NCI-H2171 treated with DMSO at 0.1 percent for 48 hours (cell line): ENCODE measurements at places on chromosomes 7 and 10.

GRCh38 chr10:50361946-50362345, 110.6 kb upstream of the ASAH2 start:
- no peak for DNase-seq

- no peak for DNase-seq
These were observed 39.8 kb upstream of the POM121L12 start for GRCh38 chr7:52995676-52996075.

- DNase-seq: no peak
These were observed 23.4 kb upstream of the FAM170B start for GRCh38 chr10:49157229-49157628.

DNA sequence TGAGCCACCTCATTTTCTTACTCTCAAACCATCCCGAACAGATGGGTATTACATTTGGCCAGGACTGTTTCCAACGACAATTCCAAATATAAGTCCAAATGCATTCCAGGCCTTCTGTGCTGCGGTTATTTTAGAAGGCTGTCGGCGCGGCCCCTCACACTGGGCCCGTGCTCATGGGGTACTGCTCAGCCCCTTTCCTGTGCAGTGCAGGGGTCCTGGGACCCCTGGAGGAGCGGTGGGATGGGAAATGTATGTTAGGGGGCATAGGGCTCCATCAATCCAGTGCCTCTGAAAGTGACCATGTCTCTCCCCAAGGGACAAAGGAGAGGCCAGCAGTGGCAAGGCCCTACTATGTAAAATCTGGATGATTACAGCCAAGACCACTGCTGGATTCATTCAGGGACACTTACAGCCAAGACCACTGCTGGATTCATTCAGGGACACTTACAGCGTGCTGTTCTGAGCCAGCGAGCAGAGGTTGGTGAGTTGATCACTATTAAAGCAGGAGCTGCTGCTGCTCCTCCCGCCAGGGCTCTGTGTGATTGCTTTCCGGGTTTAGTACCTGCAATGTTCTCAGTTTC, 66.3 kb downstream of the CHST15 start:
- no peak for DNase-seq

- DNase-seq: no peak
These were observed 66.6 kb downstream of the MTPN start for GRCh38 chr7:135910393-135911036.

DNA sequence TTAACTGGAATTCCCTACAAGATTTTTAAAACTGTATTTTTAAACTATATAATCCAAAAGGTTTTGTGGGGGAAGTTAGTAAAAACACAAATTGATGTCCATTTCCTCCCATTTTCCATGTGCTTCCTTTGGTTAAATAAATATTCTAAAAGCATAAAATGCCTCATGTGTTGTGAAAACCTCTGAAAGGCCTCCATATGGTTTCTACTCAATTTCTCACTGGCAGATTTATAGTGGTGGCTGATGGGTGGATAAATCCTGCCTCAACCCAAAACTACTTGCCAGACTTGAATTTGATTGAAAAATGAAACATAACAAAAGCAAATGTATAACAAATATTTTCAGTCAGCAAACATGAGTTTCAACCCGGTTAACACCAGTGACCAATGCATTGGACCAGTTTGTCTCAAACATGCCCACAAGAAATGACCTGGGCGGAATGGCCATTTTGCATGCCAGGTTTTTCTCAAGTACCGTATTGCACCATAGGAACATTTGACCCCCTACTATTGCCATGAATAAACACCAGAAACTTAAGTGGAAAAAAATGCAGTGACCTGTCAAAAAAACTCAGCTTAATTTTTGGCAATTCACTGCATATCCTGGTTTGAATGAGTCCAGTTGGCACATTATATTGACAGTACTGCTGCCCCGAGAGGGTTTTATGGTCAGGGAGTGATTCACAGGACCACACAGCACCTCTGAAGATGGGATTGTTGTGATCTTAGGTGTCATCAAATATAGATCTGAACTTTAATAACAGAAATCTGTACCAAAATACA, 454.6 kb upstream of the ANKRD30A start:
- no peak for DNase-seq

DNA sequence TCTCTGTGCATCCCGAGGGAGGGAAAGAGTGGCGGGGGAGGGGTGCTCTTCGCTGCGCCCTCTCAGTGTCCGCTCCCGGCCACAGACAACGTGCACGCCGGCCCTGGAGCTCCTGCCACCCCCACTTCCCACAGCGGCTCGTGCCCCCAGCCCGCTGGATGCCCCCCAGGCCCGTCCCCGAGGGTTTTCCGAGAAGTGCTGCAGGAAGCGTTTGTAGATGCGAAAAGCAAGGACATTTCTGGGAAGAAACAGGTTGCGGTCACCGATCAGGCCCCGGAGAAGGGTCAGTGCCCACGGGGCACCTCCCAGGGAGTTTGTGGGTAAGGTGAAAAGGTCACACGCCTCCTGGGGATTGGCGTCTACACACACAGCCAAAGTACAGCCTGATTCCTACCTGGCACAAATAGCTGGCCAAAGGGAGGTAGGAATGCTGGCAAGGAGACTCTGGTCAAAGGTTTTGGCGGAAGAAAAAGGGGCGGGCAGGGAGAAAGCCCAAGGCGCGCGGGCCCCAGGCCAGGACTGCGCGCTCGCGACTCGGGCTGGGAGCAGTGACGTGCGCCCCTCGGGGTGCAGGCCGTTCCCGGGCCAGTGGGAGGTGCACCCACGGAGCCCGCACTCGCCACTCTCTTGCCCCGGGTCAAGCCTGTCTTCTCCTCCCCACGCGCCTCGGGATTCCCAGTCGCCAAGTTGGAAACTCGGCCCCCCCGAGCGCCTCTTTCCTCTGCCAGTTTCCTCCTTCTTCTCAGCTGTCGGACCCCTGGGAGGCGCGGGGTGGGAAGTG, 1.5 kb upstream of the NRP1 start:
- peak; percentile 5 for DNase-seq

DNA sequence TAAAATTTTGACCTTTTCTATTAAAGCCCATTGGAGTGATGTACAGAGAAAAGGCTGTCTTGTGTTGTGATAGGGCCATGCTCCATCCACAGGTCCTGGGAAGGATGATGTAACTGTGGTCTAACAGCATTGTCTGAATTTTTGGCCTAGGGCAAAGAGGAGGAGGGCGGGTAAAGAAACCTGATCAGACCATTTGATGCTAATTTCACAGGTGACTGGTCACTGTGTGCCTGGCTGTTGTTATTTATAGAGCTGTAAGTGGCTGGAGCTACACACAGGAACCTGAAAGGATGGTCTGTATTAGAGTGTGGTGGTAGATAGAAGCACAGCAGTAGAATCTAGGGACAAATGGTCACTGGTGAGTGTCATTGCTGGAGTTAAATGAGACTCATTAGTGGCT, 182.1 kb downstream of the AUTS2 start:
- peak; percentile 94 for DNase-seq

- no peak for DNase-seq
These were observed 50.8 kb downstream of the RBM20 start for GRCh38 chr10:110694820-110695538.

GRCh38 chr10:19169041-19169440, 120.4 kb downstream of the MALRD1 start:
- no peak for DNase-seq

DNA sequence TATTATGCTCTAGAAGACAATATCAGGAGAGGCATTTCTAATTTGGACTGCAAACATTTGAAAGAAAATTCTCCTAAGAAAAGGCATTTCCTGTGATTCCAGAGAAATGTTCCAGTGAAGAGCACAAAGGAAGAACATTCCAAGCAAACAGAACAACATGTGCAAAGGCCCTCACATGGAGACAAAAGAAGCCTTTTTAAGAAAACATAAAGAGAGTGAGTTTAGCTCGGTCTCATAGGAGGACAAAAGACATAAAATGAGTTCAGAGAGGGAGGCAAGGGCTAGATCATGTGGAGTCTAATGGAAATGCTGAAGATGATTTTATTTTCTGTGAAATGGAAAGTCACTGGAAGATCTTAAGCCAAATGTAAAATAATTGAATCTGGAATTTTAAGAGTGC, 269.8 kb upstream of the HGF start:
- no peak for DNase-seq

- DNase-seq: no peak
These were observed 51.9 kb downstream of the CFTR start for GRCh38 chr7:117531595-117532244.

DNA sequence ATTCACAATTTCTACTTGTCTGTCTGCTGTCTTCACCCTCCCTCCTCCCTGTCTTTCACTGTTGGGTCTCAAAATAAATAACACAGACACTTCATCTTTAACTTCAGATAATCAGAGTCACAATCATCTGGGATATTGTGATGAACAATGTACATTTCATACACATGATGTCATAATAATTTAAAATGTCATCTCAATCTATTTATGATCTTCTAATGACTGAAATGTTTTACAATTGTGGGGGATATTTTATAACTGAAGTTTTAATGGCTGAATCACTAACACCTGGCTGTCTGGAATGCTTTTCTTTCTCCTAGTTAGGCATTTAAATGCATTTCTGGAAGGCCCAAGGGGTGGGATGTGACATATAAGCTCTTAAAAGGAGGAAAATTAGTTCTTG, 859.8 kb downstream of the LRMDA start:
- DNase-seq: no peak

GRCh38 chr10:35251373-35252100, 84.8 kb upstream of the CCNY start:
- peak; percentile 50 for DNase-seq

DNA sequence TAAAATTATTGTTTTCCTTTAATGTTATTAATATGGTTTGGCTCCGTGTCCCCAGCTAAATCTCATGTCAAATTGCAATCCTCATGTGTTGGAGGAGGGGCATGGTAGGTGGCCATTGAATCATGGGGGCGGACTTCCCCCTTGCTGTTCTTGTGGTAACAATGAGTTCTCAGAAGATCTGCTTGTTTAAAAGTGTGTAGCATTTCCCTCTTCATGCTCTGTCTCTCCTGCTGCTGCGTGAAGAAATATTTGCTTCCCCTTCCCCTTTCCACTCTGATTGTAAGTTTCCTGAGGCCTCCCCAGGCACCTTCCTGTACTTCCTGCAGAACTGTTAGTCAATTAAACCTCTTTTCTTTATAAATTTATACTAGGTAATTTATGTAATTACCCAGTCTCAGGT, 27.5 kb downstream of the VIM start:
- DNase-seq: no peak

DNA sequence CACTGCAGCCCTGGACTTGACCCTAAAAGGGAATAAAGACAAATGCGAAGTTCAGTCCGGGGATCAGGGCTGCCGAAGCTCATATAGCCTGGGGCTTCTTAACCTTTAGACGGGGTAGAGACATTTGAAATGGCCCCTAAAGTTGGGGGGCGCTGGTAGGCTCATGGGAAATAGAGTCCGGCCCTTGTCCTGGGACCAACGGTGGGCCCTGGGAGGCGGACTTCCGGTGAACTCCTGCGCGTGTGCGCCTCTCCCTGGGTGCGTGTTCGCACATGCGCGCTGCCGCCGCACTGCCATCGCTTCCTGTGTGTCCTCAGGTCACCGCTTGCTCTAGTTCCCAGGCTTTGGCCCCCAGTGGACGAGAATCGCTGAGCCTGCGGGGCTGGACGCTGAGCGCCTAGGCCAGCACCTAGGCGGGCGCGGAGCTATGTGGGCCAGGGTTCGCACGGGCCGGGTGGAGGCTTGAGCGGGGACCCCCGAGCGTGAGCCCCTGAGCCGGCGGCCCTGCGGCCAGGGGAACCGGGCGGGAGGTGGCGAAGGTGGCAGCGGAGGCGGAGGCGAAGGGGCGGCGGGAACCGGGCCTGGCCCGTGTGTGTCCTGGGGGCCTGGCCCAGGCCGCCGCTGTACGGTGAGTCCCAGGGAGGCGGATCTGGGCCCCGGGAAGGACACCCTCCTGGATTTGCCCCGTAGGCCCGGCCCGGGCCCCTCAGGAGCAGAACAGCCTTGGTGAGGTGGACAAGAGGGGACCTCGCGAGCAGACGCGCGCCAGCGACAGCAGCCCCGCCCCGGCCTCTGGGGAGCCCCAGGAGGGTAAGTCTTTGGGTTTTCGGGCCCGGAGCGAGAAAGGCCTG, 23.0 kb upstream of the ZNF12 start:
- DNase-seq: peak; percentile 89

GRCh38 chr10:114394531-114394930, 9.8 kb downstream of the AFAP1L2 start:
- DNase-seq: no peak

DNA sequence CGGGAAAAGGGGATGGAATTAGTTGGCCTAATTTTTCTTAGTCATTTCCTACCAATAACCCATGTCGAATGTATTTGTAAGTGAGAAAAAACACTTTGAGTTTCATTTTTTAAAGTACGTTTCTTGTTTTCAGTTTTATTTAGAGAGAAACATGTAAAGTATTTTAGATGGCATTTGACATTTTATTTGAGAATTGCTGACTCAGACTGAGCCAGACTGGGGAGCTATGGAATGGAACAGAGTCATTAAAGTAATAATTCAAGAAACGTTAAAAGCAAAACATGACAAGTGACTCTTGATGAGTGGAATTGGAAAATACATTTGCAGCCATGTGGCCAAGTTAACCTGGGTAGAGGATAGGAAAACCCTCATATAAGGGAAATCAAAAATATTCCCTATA, 286.1 kb upstream of the NPSR1 start:
- no peak for DNase-seq

DNA sequence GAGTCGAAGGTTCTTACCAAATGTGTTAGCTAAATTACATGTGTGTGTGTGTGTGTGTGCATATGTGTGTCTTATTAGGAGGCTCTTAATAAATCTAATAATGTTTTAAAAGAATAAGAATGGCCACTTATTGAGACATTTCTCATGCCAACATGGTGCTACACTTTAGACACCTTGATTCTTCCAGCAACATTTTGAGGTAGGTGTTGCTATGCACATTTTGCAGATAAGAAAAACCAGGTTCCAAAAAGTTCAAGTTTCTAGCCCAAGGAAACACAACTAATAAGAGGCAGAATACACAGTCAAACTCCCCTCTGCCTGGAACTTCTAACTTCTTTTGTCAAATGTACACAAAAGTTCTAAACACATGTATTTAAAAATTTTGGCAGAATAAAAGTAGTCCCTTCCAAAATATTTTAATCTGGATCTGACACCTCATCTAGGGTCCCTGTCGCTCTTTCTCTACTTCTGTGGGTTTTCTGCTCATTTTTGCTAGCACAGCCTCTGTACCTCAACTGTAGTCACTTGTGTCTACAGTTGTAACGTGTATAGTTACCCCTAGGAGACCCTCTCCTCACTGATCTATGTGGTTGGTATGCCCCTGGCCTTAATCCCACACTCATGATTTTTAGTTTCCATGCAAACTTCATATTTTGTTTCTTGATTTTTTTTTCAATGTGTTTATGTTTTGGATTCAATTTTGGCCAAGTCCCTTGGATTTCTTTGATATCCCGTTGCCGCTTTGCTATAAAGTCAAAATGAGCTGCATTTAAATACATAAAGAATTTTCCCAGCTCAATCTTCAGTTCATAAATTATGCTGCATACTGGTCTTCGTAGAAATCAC, 4.3 kb downstream of the ANKRD1 start:
- DNase-seq: no peak
